ENCODE measurements at places on chromosomes 12 and 14.
A peak's percentile ranks its signal among the peaks of the same experiment; 100 is the strongest.

DNA sequence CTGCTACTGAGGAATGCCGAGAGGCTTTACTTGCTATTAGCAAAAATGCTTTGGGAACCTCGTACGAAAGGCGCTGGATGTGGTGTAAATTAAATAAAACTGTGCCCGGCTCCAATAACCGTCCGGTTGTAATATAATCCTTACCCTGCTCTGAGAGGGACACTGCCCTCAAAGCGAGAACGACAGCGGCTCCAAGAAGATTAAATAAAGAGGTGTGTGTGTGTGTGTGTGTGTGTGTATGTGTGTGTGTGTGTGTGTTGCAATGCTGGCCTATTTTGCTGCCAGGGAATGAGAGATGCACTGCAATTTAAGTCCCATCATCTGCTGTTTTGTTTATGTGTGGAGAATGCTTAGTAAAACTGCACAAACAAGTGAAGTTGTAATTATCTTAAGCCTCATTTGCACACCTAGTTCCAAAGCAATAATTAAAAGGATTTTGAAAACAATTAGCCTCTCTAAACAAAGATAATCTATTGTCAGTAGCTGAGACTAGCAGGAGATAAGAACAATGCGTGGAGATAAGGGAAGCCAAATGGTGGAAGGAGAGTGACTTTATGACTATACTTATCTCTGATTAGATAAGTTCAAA lies 1.2 kb upstream of the SIX1 start:
- no peak for DNase-seq

DNA sequence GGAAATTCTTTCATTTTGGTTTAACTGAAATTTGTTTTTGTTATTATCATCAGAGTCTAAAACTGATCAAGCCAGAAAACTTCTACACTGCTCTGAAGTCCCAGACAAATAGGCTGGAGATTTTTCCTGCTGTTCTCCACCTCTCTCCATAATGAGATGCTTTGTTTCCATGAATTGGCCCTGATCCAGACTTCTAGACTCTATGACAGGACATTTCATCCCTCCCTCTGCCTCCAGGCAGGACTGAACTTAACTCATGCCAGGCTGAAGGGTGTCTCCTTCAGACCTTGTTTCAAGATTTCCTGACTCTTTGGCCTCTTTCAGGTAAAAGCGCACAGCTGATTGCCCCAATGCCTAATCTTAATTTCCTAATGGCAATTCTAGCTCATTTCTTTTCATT lies 69.1 kb upstream of the HOXC13 start:
- no peak for DNase-seq

DNA sequence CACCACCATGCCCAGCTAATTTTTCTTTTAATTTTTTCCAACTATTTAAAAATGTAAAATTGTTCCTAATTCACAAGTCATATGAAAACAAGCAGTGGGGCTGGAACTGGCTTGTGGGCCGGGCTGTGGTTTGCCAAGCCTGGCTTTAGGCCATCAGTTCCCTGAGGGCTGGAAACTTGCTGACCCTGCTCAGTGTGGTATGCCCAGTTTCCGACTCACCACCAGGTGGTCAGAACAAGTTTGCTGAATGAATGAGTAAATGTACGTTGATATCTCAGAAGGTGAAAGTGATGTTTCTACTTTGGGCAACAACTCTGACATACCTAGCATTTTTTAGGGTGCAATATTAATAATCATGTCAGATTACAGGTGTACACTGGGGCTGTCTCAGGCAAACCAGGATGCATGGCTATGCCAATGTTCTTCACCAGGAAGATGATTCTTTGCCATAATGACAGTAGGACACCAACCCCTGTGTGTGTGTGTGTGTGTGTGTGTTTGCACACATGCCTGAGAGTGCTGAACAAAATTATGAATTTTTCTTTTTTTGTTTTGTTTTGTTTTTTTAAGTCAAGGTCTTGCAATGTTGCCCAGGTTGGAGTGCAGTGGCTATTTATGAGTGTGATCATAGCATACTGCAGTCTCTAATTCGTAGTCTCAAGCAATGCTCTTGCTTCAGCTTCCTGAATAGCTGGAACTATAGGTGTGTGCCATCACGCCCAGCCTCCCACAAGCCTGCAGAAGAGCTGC lies 106.1 kb downstream of the PTPN11 start:
- no peak for DNase-seq

DNA sequence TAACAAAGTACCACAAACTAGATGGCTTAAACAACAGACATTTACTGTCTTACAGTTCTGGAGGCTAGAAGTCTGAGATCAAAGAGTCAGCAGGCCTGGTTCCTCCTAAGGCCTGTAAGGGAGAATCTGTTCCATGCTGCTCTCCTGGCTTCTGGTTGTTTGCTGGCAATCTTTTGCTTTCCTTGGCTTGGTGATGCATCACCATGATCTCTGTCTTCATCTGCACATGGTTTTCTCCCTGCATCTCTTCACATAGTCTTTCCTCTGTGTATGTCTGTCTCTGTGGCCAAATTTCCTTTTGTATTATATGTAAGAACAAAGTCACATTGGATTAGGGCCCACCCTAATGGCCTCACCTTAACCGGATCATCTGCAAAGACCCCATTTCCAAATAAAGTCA lies 168.5 kb downstream of the CAPZA3 start:
- no peak for DNase-seq

- DNase-seq = peak; percentile 1
Measured at GRCh38 chr14:25537846-25538455, 488.0 kb upstream of the STXBP6 start.

DNA sequence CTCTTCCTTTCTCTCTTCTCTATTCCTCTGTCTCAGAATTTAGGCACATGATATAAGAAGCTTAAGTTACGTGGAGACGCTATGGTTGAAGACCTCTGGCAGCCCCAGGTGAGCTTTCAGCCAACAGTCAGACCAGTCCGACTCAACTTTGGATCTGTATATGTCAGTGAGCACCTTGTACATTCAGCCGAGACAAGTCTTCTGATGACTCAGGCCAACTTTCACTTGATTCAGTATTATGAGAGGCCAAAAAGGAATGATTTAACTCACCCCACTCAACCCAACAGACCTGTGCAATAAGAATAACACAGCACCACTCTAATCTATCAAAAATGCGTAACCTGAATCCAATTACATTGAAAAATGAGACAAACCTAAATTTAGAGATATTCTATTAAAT lies 47.5 kb upstream of the FOXG1 start:
- DNase-seq = no peak
